ENCODE measurements at places on chromosomes 12 and 14. TPM values are rescaled to one million over a fixed set of nuclear protein-coding genes. Genes with fewer than 3 reads are reported as not detected.

GALNT9 gene
- total RNA-seq: 0.45 TPM

C12orf54 gene
- total RNA-seq: not detected

CLECL1 gene
- total RNA-seq: not detected

SMARCD1 gene
- total RNA-seq: 182 TPM

DNA sequence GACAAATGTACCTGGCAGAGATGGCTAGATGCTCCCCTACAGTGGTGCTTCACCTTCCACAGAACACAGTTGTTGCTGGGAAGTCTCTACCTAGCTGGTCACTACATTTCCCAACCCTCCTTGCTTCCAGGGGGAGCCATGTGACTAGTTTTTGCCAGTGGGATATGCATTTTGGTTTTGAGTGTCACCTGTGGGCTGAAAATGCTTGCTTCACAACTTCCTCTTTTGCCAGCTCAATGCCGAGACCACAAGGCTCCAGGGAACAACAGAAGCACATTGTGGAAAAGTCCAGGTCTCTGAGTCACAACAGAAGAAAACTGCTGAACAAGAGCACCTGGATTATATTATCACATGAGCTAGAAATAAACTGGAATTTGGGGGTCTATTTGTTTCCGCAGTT lies 48.5 kb upstream of the ARHGAP5 start:
- no peak for DNase-seq

- no peak for DNase-seq
Measured at GRCh38 chr12:5661811-5662210, 229.9 kb downstream of the NTF3 start.

GRCh38 chr12:92539976-92540781 lies 162.6 kb upstream of the PLEKHG7 start:
- DNase-seq: peak; percentile 36

DNA sequence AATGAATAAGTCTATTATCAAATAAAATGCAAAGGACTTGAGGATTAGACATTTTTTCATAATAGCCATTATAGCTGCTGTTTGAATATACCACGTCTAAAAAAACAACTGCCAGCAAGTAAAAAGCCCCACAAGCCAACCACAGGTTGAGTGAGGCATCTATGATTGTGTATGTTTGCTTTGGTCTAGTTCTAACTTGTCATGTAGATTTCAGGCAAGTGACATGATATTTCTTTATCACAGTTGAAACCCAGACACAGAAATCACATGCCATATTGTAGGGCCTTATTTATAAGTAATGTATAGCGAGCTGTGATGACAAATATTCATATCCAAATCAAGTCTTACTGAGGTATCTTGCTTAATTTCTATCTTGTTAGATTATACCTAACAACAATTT lies 225.8 kb downstream of the EMP1 start:
- no peak for DNase-seq

DNA sequence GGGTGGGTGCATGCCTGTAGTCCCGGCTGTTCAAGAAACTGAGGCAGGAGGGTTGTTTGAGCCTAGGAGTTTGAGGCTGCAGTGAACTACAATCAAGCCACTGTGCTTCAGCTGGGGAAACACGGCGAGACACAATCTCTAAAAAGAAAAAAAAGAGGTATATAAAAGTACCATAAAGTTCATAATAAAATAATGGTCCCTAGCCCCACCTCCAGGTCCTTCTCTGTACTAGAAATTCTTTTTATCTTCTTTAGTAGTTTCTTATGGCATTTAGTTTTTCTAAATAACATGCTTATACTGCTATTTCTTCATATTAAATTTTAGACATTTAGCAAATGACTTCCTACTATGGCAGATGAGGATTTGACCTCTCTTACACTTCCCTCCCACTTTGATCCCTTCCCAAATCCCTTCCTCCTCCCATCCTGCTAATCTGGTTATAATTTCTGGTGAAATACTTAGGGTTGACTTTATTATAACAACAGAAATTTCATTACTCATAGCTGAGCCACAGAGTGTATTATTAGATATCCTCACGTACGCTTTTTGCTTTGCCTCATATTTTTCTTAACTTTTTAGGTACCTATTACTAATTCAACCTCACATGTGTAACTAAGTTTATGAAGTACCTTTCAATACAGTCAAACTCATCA lies 94.7 kb downstream of the SLC41A2 start:
- no peak for DNase-seq

DNA sequence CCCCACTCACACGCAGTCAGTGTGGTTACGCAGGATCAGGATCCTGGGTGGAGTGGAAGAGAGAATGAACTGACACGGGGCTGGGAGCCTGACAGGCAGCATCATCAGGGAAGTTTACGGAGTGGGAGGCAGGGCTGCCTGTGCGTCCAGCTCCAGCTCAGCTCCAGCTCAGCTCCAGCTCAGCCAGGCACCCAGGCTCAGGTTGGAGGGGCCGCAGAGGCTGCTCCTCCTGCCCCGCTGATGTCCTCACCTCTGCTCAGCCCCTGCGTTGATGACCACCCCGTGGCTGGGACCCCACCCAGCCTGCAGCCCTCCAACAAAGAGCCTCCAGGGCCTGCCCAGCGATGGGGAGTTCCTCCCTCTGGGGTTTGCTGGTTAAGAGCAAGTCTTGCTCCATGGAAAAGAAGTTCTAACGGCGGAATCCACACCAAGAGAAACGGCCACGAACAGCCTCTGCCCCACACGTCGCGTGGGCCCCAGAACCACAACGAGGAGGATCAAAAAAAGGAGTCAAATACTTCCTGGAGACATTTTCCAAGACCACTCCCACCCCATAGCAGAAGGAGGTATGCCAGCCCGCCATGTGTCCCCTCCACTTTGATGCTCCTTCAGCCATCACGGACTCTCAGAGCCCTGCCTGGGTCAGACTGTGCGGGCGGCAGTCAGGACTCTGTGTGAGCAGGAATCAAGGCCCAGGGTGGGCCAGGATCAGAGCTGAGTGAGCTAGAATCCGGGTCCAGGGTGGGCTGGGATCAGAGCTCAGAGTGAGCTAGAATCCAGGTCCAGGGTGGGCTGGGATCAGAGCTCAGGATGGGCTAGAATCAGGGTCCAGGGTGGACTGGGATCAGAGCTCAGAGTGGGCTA lies 17.7 kb upstream of the C14orf180 start:
- DNase-seq: no peak

DNA sequence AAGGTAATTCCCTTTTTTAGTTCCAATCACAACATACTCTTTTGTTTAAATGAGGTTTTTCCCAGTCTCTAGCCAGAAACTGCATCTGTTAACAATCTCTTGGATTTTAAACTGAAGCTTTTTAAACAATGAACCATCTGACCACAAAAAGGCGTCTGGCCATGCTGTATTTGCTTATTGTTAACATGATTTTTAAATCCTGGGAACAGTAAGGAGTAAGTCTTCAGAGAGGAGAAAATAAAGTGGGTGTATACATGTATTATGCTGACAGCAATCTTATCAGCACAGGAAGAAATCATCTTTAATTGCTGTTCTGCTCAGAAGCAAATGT lies 106.2 kb downstream of the DAAM1 start:
- DNase-seq: no peak

DNA sequence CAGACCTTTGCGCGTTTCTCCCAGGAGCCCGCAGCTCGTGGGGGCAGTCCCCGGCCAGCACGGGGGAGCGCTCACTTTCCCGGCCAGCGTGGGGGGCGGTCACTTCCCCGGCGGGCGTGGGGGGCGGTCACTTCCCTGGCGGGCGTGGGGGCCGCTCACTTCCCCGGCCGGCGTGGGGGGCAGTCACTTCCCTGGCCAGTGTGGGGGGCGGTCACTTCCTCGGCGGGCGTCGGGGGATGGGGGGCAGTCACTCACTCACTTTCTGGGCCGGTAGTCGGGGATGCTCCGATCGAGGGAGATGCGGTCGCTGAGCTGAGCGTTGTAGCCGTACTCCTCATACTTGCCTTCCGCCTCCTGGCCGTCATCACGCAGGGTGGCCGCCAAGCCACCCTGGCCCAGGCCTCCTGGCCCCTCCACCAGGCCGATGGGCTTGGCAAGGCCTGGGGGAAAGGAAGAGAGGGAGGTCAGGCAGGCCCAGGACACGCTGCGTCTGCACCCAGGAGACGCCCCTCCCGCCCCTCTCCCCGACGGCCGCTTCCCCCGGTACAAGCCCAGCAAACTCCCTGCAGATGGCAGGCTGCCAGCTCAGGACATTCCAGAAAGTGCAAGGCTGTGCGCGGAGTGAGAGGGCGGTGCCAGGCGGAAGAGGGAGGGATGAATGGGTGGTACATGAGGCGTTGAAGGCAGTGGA lies 43.3 kb downstream of the GALNT9 start:
- peak; percentile 85 for DNase-seq

GRCh38 chr14:91482263-91483013 lies 27.7 kb downstream of the PPP4R3A start:
- DNase-seq: no peak

- no peak for DNase-seq
Measured at GRCh38 chr12:68378872-68379606, 46.9 kb upstream of the MDM1 start.

DNA sequence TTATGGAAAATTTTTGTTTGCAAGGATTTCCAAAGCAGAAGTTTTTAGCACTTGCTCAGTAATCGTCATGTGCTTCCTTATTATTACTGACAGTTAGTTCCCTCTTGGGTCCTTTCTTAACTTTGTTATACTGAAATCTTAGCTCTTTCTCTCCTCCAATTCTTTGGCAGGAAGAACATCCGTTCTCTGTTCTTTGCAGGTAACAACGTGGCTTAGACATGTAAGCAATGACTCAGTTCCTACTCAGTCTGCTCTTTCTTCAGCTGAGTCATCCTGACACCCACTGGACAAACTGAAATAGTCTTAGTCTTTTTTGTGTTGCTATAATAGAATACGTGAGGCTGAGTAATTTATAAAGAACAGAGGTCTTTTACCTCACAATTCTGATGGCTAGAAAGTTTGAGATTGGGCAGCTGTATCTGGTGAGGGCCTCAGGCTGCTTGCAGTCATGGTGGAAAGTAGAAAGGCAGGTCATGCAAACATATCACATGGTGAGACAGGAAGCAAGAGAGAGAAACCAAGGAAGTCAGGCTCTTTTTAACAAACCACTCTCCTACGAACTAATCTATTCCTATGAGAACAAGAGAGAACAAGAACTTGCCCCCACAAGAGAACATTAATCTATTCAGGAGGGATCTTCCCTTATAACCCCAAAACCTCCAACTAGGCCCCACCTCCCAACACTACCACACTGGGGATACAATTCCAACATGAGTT lies 49.2 kb downstream of the TESPA1 start:
- no peak for DNase-seq
